Lung (tissue), 17 donors: ENCODE measurements at places on chromosomes 7 and 10. TPM values are rescaled to one million over a fixed set of nuclear protein-coding genes. Genes with fewer than 3 reads are reported as not detected.
A peak's percentile ranks its signal among the peaks of the same experiment; 100 is the strongest.

DNA sequence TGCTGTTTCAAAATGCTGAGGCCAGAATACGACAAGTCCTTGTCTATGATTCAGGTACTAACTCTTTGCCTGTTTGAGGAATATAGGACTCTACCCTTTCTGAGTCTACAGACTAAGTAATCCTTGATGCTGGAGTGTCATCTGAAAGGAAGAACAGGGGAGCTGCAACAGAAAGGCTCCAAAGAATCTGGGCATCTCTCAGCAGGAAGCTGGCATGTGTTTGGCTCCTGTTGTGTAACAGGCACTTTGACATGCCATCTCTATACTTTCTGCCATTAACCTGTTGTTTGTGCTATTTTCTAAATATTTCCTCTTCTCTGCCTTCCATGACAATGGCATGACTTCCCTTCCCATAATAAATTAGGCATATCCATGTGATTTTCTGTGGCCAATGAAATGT is 409.5 kb downstream of the ADRA2A start:
- H3K36me3 ChIP-seq: no peaks in the 10 kb centered on the region
- H3K4me1 ChIP-seq: no peaks in the 10 kb centered on the region
- DNase-seq: no peak

DNA sequence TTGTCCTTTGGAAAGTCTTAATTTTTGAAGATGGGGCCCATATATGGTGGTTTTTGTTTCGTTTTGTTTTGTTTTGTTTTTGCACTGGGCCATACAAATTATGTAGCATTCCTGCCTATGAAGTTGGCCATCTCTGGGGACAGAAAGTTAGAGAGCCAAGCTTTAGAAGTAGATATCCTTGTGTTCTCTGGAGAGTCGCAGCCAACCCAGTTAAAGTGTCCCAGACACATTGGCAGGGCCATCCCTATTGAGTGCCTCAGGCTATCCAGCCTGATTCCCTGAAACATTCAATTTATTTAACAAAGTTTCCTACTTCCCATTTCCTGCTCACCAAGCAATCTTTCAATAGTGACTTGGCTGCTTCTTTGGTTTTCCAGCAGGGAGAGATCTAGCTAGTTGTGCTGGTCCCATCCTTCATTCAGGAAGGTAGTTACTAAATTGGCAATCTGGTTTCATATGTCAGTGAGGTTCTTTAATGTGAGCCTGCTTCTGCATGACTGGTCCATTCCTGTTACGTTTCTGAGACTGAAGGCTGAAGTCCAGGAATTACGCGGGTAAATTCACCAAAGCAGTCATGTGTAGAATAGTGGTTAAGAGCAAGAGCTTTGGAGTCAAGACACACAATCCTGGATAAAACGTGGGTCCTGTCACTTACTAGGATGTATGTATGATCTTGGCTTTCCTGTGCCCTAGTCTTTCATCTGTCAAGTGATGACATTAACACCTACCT is 49.3 kb upstream of the HBP1 start:
- no peak overlapping the region for H3K27ac ChIP-seq
- peaks cover 8% of the 10 kb centered on the region for H3K4me1 ChIP-seq
- no peak for DNase-seq
- no peaks in the 10 kb centered on the region for H3K27me3 ChIP-seq
- H3K36me3 ChIP-seq: no peaks in the 10 kb centered on the region

DNA sequence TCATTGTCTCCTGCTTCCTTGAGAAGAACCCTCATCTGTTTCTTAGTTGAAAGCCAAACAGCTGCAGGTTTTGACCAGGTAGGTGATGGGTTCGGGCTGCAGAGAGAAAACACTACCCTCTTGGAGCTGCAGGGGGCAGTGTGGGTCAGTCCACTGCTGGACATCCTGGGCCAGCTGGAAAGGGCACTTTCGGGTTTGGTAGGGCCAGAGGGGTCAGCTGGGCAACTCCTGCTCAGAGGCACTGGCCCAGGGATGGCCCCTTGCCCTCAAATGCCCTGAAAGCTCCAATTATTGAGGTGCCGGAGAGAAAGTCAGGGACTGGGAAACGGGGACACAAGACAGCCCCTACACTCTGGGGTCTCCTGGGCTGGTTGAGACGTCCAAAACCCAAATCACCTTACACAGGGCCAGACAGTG is 90.7 kb downstream of the MKI67 start:
- H3K27me3 ChIP-seq: no peaks in the 10 kb centered on the region
- peak; percentile 24 for DNase-seq
- no peaks in the 10 kb centered on the region for H3K36me3 ChIP-seq
- no peak overlapping the region for H3K4me3 ChIP-seq
- no peak overlapping the region for H3K27ac ChIP-seq

- no peaks in the 10 kb centered on the region for H3K4me1 ChIP-seq
- no peak for DNase-seq
- no peak overlapping the region for H3K27ac ChIP-seq
- H3K4me3 ChIP-seq: no peak overlapping the region
- H3K27me3 ChIP-seq: no peaks in the 10 kb centered on the region
These were observed 108.1 kb downstream of the GNAT3 start for GRCh38 chr7:80403686-80404241.

DNA sequence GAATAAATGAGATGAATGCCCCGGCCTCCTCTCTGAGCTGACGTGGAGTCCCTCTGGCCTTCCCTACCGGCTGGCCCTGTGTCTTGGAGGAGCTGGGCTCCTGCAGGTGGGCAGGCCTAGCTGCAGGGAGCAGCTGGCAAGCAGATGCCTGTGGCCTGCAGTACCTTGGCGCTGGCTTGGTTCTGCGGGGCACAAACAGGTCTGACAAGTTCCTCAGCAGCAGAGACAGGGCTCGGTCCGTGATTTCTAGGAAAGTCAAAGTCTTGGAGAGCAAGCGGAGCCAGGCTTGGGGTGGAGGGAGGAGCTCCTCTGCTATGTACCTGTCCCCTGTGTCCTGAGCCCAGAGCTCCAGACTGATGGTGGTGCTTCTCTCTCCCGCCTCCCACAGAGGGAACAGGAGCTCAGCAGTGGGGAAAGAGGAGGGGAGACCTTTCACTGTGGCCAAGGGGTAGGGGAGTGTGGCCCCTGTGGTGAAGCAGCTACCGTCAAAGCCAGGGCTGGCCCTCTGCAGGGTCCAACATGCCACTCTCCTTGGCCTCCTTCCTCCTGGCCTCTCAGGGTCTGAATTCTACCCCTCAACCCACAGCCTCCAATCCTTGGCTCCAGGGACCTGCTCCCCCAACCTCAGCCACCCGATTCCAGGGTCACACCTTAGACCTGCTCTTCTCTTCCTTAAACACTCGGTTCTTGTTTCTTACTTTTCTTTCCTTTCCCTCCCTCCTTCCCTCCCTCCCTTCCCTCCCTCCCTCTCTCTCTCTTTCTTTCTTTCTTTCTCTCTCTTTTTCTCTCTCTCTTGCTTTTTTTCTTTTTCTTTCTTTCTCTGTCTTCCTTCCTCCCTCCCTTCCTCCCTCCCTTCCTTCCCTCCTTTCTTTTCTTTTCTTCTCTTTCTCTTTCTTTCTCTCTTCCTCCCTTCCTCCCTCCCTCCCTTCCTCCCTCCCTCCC is 20.1 kb downstream of the MYL10 start:
- H3K27ac ChIP-seq: no peak overlapping the region
- DNase-seq: peak; percentile 61
- H3K4me1 ChIP-seq: no peaks in the 10 kb centered on the region
- H3K4me3 ChIP-seq: no peak overlapping the region
- H3K27me3 ChIP-seq: no peaks in the 10 kb centered on the region
- no peaks in the 10 kb centered on the region for H3K36me3 ChIP-seq

- H3K36me3 ChIP-seq: no peaks in the 10 kb centered on the region
- no peaks in the 10 kb centered on the region for H3K27me3 ChIP-seq
- no peak overlapping the region for H3K27ac ChIP-seq
- H3K4me1 ChIP-seq: peaks cover 18% of the 10 kb centered on the region
- peak; percentile 28 for DNase-seq
These were observed 886 bp downstream of the NSUN6 start for GRCh38 chr10:18650404-18650997.

DNA sequence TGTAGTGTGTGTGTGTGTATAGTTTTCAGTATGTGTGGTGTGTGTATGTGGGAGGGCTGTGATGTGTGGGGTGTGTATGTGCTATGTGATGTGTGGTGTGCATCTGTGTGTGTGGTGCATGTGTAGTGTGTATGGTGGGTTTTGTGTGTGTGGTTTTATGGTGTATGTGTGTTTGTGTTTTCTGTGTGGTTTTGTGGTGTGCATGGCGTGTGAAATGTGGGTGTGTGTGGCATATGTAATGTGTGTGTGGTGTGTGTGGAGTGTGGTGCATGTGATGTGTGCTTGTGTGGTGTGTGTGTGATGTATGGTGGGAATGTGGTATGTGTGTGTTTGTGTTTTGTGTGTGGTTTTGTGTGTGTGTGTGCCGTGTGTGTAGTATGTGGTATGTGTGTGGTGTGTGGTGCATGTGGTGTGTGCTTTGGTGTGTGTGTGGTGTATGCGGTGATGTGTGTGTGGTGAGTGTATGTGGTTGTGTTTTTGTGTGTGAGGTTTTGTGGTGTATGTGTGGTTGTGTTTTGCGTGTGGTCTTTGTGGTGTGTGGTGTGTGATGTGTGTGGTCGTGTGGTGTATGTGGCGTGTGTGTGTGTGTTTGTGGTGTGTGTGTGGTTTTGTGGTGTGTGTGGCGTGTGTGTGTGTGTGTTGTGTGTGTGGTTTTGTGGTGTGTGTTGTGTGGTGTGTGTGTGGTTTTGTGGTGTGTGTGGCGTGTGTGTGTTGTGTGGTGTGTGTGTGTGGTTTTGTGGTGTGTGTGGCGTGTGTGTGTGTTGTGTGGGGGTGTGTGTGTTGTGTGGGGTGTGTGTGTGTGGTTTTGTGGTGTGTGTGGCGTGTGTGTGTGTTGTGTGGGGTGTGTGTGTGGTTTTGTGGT is 18.0 kb upstream of the PPP2R2D start:
- no peak overlapping the region for H3K4me3 ChIP-seq
- peaks cover 3% of the 10 kb centered on the region for H3K27me3 ChIP-seq
- H3K36me3 ChIP-seq: no peaks in the 10 kb centered on the region
- H3K4me1 ChIP-seq: no peaks in the 10 kb centered on the region

DNA sequence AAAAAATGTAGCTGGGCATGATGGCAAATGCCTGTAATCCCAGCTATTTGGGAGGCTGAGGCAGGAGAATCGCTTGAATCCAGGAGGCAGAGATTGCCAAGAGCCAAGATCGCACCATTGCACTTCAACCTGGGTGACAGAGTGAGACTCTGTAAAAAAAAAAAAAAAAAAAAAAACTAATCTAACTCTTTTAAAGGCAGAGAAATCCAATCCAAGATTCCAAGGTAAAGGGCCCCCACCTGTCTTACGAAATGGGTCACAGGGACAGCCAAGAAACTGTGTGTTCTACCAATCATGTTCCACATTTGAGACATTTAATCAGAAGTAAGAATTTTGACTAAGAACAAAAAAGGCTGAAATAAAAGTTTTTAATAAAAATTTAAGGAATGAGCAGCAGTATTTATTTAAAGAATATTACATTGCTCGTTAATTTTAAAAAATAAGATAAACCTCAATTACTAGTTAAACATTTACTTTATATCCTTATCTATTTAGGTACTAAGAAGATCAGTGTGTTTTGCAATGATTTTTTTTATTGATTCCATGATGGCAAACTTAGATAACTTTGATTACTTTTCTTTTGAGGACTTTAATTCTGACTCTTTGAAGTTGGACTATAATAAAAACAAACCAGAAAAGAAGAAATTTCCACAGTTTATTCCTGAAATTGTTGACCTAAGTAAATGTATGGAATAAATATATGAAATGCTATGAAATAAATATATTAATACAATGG is 6.7 kb upstream of the OAT start:
- DNase-seq: no peak
- H3K27ac ChIP-seq: no peak overlapping the region
- peaks cover 6% of the 10 kb centered on the region for H3K27me3 ChIP-seq
- H3K36me3 ChIP-seq: no peaks in the 10 kb centered on the region

ADRB1 gene
- polyA plus RNA-seq: 6.6 TPM

ITPRID1 gene
- 0.03 TPM for polyA plus RNA-seq

PTPRN2 gene
- polyA plus RNA-seq: 2.1 TPM

LIPF gene
- polyA plus RNA-seq: 0.22 TPM

PYROXD2 gene
- polyA plus RNA-seq: 2.3 TPM

CYP3A7 gene
- polyA plus RNA-seq: 0.19 TPM

CACNA2D1 gene
- polyA plus RNA-seq: 1.5 TPM

NAT16 gene
- polyA plus RNA-seq: not detected
